ENCODE measurements at places on chromosomes 3 and 15. TPM values are rescaled to one million over a fixed set of nuclear protein-coding genes. Genes with fewer than 3 reads are reported as not detected.

GRCh38 chr15:101437209-101437608 lies 52.3 kb downstream of the PCSK6 start:
- no peak for DNase-seq

- DNase-seq = no peak
Observed at GRCh38 chr15:54206586-54207321, 228.5 kb downstream of the UNC13C start.

- DNase-seq = peak; percentile 98
Observed at GRCh38 chr15:39429898-39430357, 151.0 kb upstream of the THBS1 start.

DNA sequence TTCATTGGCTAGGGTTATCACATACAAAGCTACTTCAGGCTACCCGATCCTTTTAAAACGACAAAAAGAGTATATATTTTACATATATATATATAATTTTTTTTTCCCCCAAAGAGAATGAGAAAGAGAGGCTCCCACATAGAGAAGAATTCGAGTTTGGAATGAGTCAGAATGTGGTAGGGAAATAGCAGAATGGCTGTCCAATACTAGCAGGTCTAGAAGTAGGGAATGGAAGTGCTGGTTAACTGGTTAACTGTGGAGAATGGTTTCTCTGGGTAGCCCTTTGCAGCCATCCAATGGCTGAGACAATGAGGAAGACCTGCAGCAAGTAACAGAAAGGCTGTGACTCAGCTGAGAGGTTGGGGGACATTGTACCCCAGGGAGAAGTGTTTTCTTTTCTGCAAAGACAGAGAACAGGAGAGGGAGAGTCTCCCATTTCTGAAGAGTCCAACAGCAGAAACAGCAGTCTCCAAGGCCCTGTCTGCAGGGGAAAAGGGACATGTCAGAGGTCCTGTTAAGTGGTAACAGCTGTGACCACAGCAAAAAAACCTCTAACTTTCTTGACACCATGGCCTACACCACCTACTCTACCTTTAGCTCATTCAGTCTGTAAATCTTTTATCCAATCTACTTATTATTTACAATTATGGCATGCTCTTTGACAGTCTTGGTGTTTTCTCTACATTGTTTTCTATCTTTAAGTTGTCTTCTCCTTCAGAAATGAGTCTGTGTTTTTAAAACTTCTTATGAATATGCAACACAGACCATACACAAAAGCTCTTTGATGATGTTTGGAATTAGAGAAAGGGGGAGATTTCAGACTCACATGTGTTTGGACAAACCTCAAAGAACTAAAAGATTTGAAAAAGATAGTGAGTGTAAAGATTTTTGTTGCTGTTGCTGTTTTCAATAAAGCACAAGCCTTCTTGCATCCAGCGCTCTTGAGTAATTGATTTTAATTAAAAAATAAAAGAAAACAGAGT lies 116.1 kb upstream of the SLC7A14 start:
- DNase-seq = no peak

Gene PLA2G4D
- not detected for total RNA-seq

Gene FBXW12
- total RNA-seq = not detected
